Glomerular endothelial cell (primary cell): ENCODE measurements at places on chromosomes 4 and X. TPM values are rescaled to one million over a fixed set of nuclear protein-coding genes. Genes with fewer than 3 reads are reported as not detected.
A peak's percentile ranks its signal among the peaks of the same experiment; 100 is the strongest.

The NAA11 gene
- total RNA-seq = not detected in 2 replicates

The STIM2 gene
- 10.2 and 12.2 TPM in 2 replicates for total RNA-seq

The NALF2 gene
- total RNA-seq = 0.29 TPM in 1 of 2 replicates, not detected in the other

The GRIA2 gene
- total RNA-seq = 0.23 TPM in 1 of 2 replicates, not detected in the other

The IL15 gene
- 3.4 and 4.2 TPM in 2 replicates for total RNA-seq

The CLDN22 gene
- total RNA-seq = not detected in 2 replicates

The DCAF12L2 gene
- total RNA-seq = 0.10 TPM in 1 of 2 replicates, not detected in the other

The NWD2 gene
- not detected in 2 replicates for total RNA-seq

DNA sequence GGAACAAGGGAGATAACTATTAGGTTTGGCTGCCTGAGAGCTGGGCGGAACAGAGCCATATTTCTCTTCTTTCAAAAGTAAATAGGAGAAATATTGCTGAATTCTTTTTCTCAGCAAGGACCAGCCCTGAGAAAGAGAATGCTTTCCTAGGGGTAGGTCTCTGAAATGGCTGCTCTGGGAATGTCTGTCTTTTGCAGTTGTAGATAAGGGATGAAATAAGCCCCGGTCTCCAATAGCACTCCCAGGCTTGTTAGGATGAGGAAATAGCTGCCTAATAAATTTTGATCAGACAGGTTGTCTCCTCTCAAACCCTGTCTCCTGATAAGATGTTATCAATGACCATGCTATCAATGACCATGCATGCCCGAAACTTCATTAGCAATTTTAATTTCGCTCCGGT is 207.8 kb upstream of the KIT start:
- no peak for DNase-seq

DNA sequence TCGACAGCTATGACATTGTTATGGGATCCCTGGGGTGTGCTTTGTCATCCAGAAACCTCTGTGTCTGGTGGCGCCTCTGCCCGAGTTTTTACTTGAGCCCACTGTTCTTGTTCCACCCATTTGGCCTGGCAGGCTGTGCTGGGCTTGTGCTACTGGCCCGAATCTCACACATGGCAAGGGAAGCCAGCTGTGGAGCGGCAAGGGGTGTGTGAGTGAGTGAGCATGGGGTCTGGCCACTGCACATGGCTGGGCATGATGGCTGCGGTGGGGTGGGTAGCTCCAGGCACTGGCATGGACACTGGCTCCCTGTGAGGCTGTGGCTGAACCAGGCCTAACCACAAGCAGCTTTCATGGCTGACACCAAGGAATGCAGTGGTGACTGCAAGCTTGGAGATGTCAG is 89.2 kb downstream of the DACH2 start:
- no peak for DNase-seq

GRCh38 chr4:158513256-158513655 is 8.4 kb upstream of the RXFP1 start:
- DNase-seq = no peak

GRCh38 chr4:86451560-86452330 is 91.9 kb upstream of the MAPK10 start:
- DNase-seq = no peak

DNA sequence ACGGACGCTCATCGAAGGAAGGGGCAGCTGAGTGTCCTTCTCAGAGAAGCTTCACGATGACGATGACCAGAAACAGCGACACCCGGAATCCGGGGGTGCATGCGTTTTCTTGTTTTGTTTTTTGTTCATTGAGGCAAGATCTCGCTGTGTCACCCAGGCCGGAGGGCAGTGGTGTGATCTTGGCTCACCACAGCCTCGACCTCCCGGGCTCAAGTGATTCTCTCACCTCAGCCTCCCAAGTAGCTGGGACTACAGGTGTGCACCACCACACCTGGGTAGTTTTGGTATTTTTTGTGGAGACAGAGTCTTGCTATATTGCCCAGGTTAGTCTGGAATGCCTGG is 19.8 kb downstream of the DGKQ start:
- no peak for DNase-seq

- DNase-seq = no peak
These were observed 4.5 kb upstream of the C1QTNF7 start for GRCh38 chr4:15423285-15423711.

DNA sequence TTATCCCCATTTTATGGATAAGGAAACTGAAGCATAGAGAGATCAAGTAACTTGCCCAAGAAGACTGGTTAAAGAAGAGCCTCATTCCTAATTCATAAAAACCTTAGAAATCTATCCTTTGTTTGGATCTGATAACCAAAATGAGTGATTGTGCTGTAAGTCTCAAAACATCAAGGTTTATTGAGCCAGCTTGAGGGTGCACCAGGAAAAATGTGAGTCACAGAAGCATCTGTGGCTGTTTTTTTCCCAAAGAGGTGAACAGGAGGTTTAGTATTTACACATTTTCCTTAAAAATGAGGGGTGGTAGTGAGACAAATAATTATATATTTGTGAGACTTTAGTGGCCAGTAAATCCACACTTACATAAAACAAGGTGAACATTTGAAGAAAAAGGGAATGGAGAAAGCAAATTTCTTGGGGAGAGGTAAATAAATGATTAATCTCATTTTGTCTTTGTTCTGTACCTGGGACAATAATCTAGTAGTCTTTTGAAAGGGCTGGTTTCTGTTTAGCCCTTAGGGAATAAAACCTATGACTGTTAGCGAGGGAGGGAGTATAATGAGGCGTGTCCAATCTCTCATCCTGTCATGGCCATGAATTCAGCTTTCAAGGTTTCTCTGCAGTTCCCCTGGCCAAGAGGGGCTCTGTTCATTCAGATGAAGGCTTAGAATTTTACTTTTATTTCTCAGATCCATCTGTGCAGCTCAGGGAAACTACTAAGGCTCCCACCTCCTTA is 12.2 kb upstream of the FMR1 start:
- DNase-seq = no peak

- DNase-seq = no peak
These were observed 33.3 kb downstream of the CASK start for GRCh38 chrX:41890026-41890423.

- DNase-seq = peak; percentile 16
These were observed 160.4 kb upstream of the MAMLD1 start for GRCh38 chrX:150202641-150203247.

DNA sequence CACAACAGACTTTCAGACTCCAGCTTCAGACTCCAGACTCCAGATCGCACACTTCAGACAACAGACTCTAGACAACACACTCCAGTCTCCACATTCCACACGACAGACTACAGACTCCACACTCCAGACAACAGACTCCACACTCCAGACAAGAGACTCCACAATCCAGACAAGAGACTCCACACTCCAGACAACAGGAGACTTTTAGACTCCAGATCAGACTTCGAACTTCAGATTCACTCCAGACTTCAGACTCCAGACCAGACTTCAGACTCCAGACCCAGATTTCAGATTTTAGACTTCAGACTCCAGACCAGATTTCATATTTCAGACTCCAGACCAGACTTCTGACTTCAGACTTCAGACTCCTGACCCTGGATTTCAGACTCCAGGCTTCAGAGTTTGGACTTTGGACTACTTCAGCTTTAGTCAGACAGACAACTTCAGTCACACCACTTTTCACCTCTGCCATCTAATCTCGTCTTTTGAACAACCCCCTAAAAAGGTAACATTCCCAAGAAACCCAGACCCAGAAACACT is 29.0 kb upstream of the TLR2 start:
- no peak for DNase-seq

DNA sequence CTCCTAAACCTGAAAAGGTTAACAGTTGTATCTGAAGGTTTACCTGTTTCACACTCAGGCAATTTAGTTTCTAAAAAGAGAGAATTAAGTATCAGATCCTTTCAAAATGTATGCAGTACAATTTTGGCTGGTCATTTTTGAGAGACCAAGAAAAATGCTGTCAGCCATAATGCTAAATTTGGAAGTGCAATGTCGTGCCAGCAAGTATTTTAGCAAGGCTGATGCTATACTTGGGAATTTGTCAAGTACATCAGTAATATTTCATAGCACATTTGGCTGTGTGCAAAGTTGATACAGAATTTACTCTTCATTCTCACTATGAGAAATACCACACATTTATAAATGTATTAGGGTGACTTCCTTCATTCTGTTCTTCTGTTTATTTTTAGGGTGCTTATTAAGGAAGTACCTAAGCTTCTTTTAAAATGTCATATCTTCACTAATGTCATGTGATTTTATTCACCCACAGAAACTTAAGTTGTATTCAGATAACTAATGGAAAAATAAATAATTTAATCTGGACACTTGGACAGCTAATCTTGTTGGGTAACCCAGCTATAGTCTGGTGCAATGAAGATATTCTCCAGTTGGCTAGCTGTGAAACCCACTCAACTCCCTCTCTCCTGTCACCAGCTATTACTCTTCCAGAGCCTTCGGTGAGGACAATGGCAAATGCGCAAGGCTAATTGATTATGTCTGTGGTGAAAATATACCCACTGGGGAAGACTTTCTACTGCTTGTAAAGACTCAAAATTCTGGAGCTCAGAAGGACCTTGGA is 84.2 kb upstream of the TLL1 start:
- no peak for DNase-seq

GRCh38 chr4:113635739-113636437 is 125.7 kb downstream of the CAMK2D start:
- no peak for DNase-seq

- no peak for DNase-seq
These were observed 130.8 kb downstream of the TLL1 start for GRCh38 chr4:166003811-166004210.
